ENCODE measurements at places on chromosomes 3 and 15. TPM values are rescaled to one million over a fixed set of nuclear protein-coding genes. Genes with fewer than 3 reads are reported as not detected.

DNA sequence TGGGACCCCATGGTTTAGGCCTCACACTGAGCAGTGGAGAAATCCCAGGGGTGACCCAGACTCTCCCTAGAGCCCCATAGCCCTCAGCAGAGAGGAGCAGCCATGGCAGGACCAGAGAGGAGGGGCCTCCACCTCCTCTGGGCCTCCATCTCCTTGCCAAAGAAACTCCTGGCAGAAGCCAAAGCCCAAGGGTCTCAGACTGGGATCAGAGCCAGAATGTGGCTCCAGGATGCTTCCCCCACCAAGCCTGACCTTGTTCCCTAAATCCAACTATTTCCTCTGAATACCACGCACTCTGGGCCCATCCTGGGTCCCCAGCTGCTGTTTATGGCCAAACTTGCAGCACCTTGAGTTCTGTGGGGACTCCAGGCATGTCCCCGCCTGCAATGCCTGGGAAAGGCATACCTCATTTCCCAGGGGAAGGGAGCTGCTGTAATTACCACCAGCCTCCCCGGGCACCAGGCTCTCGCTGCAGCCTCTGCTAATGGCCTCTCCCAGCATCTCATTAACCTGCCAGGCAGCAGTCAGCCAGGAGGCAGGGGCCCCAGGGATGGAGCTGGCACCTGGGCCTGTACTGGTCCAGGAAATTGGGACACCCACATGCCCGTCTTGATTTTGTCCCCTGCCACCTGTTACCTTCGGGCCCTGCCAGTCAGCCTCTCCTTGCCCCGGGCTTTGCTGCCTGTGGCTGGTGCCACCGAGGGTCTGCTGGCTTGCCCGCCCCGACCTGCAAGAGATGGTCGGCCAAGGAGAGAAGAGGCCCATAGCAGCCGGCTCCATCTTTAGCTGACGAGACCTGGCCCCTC, 4.6 kb downstream of the CCDC9B start:
- no peak for DNase-seq

GRCh38 chr3:23161896-23162570, 41.1 kb upstream of the UBE2E2 start:
- no peak for DNase-seq

DNA sequence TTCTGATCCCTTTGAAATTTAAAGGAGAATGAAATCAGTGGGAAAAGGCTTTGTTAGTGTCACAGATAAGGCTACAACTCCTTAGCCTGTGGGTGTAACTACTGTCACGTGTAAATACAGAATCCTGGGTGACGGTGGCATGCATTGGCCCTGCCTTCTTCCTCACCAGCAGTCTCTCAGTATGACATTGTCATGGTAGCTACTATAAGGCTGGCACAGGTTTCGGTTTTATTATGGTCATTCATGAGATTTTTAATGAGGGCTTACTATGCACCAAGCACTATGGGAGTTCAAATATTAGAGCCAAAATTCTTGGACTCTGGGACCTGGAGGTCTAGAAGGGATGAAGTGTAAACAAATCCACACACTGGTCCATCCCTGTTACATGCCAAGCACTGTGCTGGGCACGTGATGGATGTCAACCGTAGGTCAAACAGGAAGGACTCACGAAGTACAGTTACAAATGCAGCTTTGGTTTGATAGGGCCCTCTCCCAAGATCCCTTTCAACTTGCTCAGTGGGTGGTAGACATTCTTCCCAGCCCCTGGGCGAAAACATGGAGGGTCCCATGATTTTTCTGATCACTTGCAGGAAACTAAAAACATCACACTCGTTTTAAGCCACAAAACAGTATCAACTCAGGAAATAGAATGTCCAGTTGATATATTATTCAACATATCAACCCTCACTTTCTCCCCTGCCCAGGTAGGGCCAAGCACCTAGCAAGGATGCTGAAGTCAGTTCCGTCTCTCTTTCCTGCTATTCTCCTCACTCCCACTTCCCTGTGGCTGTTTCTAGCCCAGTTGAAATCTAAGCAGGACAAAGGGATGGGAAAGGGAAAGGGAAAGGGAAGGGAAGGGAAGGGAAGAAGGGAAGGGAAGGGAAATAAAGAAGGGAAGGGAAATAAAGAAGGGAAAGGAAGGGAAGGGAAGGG, 25.3 kb downstream of the BFSP2 start:
- DNase-seq: no peak

- DNase-seq: no peak
These were observed 5.7 kb downstream of the ATP13A3 start for GRCh38 chr3:194481103-194481502.

GRCh38 chr3:40908612-40909011, 290.7 kb upstream of the CTNNB1 start:
- DNase-seq: no peak

DNA sequence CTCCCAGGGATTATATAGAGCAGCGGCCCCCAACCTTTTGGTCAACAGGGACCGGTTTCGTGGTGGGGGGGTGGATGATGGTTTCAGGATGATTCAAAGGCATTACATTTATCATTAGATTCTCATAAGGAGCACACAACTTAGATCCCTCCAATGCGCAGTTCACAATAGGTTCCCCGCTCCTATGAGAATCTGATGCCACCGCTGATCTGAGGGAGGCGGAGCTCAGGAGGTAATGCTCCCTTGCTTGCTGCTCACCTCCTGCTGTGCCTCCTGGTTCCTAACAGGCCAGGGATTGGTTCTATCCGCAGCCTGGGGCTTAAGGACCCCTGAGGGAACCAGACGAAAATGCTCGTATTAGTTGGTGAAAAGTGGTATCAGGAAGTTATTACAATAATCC, 1.3 kb upstream of the HACD2 start:
- DNase-seq: no peak

DNA sequence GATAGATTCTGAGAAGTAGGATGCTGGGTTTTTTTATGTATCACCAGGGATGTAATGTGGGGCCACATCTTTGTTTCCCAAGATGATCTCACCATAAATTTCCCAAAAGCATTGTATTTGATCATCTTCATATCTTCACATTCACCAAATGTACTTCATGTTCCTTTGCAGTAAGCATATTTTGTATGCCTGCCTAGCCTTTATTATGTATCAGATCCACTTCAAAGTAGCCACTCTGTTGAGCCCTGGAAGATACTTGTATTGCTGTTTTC, 14.2 kb upstream of the GATM start:
- DNase-seq: no peak

DNA sequence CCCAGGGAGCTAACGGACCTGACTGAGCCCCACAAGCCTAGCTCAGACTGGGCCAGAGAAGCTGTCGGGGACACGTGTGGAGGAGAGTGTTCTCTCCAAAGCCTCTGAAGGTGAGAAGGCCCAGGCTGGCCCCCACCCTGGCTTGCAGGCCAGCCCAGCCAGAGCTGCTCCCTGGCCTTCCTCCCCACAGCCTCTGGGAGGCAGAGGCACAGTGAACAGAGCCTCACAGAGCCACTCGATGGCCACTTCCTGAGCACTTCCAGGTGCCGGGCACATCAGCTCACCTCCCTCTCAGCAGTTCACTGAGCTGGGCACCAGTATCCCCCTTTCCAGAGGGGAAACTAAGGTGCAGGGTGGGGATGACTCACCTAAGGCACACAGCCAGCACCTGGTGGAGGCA, 109.4 kb upstream of the LINGO1 start:
- no peak for DNase-seq

The SNX4 gene
- total RNA-seq: 19.1 TPM

The CYP1A2 gene
- not detected for total RNA-seq

The RAD51 gene
- total RNA-seq: not detected

The C3orf20 gene
- 0.31 TPM for total RNA-seq

The ECT2 gene
- 7.7 TPM for total RNA-seq

The ATP13A5 gene
- not detected for total RNA-seq

The LRRK1 gene
- total RNA-seq: 1.7 TPM

Data from heart left ventricle (tissue), 16 donors.